Activated T-helper 17 cell treated with anti-CD3 and anti-CD28 coated beads, Interleukin-2, amount 50 U/mL, for 72 hours (primary cell): ENCODE measurements at places on chromosomes 3 and 15. TPM values are rescaled to one million over a fixed set of nuclear protein-coding genes. Genes with fewer than 3 reads are reported as not detected.
A peak's percentile ranks its signal among the peaks of the same experiment; 100 is the strongest.

DNA sequence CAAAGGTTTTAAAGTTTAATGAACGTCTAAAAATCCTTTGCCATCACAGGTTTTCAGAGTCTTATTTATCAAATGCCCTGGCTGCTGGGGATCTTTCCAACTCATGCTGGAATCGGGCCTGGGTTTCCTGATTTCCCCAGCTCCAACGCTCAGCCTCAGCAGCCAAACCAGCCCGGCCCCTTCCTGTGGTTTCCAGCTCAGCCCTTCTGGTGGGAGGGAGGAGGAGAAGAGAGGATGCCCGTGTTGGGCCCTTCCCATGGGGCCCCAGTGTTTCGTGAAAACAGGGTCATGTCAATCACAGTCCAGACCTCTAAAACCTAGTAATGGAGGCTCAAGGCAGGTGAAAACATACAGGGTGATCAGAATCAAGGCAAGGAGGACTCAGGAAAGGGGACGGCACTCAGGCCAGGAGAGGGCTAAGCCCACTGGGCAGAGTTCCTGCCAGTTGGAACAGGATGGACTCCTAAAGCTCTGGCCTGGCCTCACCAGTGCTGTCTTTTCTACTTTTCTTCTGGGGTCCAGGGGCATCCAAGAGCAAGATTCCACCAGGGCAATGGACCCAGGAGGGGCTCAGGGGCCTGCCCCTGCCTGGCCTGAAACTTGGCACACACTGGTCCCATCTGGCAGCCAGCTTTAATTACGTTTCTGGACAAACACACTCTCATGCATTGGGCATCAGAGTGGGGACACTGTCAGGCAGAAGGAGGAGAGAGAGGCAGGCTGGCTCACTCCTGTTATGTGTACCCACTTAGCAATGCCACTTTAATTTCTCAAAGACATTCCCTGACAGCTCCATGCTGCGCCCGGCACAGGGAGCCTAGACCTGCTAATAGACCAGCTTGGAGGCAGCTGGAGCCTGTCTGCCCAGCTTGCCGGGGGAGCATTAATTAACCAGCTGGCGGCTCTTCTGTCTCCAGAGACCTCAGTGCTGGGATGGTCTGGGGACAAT, 194.6 kb downstream of the FAM43A start:
- H3K27me3 ChIP-seq: peaks cover 19% of the 10 kb centered on the region
- ATAC-seq: peak; percentile 37
- no peak overlapping the region for H3K27ac ChIP-seq
- no peak overlapping the region for H3K4me3 ChIP-seq
- H3K4me1 ChIP-seq: peaks cover 4% of the 10 kb centered on the region
- H3K36me3 ChIP-seq: no peaks in the 10 kb centered on the region

DNA sequence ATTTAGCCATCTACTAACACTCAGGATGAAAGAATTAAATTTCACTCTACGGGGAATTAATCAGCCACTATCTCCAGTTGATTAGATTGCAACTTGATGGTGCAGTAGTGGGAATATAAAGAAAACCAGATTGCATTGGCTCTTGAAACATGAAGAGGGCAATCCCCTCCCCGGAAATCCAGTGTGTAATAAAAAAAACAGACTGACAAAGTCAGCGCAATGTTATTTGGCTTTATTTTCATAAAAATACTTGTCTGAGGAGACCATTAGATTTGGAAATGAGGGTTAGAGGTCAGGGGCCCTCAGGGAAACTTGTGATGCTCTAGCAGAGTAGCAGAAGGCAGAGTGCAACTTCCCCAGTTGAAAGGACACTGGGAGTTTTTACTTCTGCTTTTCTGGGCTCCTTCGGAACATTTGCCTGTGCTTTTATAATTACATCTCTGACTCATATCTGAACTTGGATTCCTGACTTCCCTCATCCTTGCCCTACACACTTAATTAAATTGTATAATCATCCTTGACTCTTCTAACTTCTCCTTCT, 326.8 kb downstream of the TUSC7 start:
- no peak overlapping the region for H3K4me3 ChIP-seq
- H3K36me3 ChIP-seq: no peaks in the 10 kb centered on the region
- no peak overlapping the region for H3K27ac ChIP-seq
- ATAC-seq: no peak
- no peaks in the 10 kb centered on the region for H3K4me1 ChIP-seq
- H3K27me3 ChIP-seq: no peaks in the 10 kb centered on the region

The ADGRG7 gene
- not detected for total RNA-seq

- peaks cover 2% of the 10 kb centered on the region for H3K4me1 ChIP-seq
- ATAC-seq: no peak
- peaks cover 100% of the 10 kb centered on the region for H3K36me3 ChIP-seq
- H3K4me3 ChIP-seq: no peak overlapping the region
- no peak overlapping the region for H3K27ac ChIP-seq
Measured at GRCh38 chr15:79878078-79878705, 18.6 kb downstream of the MTHFS start.

DNA sequence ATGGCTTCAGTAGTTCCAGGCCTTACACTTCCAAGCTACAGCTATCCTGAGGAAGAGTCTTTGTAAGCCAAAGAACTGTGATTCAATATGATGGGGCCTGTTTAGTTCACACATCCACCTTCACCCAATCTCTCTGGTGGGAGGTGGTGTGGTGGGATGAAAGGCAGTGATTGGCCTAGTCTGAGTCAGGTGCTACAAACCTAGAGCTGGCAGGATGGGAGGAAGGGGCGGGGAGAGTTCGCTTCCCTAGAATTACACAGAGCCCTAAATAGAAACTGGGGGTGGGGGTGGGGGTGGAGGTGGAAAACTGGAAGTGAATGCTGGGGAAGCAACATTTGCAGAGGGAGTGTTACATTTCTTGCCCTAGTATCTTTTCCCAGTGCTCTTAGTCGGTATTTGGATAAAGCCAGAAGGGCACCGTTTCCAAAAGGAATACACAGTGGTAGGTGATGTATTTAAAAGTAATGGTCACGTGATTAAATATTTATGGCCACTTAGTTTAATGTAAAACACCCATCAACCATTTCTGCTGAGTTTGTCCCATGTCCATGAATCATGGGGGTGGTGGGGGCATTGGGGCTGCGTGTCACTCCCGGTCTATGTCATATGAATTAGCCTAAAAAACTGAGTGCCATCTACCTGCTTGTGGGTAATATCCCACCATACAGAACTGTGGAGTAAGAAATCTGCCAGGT, 247.6 kb upstream of the PROK2 start:
- no peaks in the 10 kb centered on the region for H3K36me3 ChIP-seq
- no peak for ATAC-seq
- no peak overlapping the region for H3K27ac ChIP-seq
- no peak overlapping the region for H3K4me3 ChIP-seq
- H3K27me3 ChIP-seq: peaks cover 16% of the 10 kb centered on the region

The TP53BP1 gene
- total RNA-seq: 30.9 TPM

The ISL2 gene
- total RNA-seq: not detected

- no peaks in the 10 kb centered on the region for H3K27me3 ChIP-seq
- H3K4me3 ChIP-seq: no peak overlapping the region
- peaks cover 90% of the 10 kb centered on the region for H3K36me3 ChIP-seq
- no peaks in the 10 kb centered on the region for H3K4me1 ChIP-seq
- H3K27ac ChIP-seq: no peak overlapping the region
- ATAC-seq: no peak
Measured at GRCh38 chr3:69004138-69004537, 9.3 kb downstream of the EOGT start.

DNA sequence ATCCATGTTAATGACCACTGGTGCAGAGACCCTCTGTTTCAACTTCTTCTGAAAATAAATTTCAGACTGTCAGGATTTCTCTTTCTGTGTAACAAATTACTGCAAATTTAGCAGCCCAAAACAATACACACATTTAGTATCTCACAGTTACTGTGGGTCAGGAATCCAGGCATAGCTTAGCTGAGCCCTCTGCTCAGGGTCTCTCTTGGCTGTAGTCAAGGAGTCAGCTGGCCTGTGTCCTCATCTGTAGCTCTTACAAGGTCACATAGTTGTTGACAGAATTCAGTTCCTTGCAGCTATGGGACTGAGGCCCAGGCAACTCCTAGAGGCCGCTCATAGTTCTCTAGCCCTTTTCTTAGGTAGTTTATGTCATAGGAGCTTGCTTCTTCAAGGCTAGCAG, 51.9 kb downstream of the NKIRAS1 start:
- H3K36me3 ChIP-seq: peaks cover 27% of the 10 kb centered on the region
- no peak for ATAC-seq
- no peak overlapping the region for H3K27ac ChIP-seq
- H3K27me3 ChIP-seq: no peaks in the 10 kb centered on the region
- H3K4me1 ChIP-seq: peaks cover 27% of the 10 kb centered on the region

The HTR3E gene
- not detected for total RNA-seq

GRCh38 chr3:176855901-176856486, 341.3 kb downstream of the TBL1XR1 start:
- no peak overlapping the region for H3K4me3 ChIP-seq
- peaks cover 6% of the 10 kb centered on the region for H3K27me3 ChIP-seq
- no peak for ATAC-seq
- no peaks in the 10 kb centered on the region for H3K36me3 ChIP-seq
- H3K27ac ChIP-seq: no peak overlapping the region
- no peaks in the 10 kb centered on the region for H3K4me1 ChIP-seq

The GPR160 gene
- 11.3 TPM for total RNA-seq

DNA sequence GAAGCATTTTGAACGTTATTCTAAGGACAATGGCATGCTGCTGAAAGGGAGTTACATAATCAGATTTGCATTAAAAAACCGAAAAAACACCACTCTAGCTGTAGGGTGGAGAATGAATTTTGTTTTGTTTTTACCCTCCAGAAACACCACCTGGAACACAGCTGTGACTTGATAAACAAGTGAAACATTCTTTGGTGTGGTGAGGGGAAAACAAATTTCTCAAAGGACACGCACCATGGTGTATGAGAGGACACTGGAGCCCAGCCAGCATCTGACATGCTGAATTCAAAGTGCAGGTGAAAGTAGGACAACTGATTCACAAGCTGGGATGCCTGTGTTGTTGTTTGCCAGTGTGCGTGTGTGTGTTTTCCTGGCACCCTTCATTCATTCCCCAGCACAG, 554.5 kb upstream of the TBL1XR1 start:
- no peak overlapping the region for H3K27ac ChIP-seq
- H3K27me3 ChIP-seq: no peaks in the 10 kb centered on the region
- H3K4me3 ChIP-seq: no peak overlapping the region
- H3K4me1 ChIP-seq: no peaks in the 10 kb centered on the region
- H3K36me3 ChIP-seq: no peaks in the 10 kb centered on the region
- no peak for ATAC-seq

DNA sequence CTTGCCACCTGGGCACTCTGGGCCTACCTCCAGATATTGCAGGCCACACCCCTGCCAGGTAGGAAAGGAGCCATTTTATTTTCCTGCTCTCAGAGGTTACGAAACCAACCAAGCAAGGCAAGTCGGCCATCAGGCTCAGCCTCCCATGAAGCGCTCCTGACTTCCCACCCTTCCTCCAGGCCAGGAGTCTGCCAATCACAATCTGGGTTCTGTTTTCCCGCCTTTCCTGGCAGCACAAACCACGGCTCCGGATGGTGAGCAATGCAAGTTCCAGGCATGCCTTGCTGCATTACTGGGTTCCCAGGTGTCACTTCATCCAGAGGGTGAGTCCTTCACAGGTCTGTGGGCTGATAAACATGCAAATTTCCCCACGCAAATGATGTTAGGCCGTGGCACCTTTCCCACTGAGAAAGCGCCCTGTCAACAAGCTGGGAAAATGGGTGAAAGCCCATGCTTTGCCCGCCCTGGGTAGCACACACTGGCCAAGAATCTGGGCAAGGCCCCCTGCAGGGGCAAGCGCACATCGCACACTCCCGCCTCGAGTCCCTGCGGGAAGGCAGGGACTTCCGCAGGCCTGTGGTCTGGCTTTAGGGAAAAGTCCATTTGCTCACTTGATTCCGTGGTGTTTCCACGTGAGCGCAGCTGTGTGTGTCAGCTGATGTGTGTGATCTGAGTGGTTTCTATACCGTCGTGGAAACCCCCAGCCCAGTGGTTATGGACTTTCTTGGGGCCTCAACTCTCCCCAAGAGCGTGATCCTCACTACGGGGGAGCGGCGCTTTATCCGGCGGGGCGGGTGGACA, 61.6 kb upstream of the RYK start:
- peak; percentile 49 for ATAC-seq
- peaks cover 4% of the 10 kb centered on the region for H3K4me1 ChIP-seq
- H3K27me3 ChIP-seq: peaks cover 24% of the 10 kb centered on the region
- no peak overlapping the region for H3K27ac ChIP-seq
- H3K4me3 ChIP-seq: no peak overlapping the region
- no peaks in the 10 kb centered on the region for H3K36me3 ChIP-seq

DNA sequence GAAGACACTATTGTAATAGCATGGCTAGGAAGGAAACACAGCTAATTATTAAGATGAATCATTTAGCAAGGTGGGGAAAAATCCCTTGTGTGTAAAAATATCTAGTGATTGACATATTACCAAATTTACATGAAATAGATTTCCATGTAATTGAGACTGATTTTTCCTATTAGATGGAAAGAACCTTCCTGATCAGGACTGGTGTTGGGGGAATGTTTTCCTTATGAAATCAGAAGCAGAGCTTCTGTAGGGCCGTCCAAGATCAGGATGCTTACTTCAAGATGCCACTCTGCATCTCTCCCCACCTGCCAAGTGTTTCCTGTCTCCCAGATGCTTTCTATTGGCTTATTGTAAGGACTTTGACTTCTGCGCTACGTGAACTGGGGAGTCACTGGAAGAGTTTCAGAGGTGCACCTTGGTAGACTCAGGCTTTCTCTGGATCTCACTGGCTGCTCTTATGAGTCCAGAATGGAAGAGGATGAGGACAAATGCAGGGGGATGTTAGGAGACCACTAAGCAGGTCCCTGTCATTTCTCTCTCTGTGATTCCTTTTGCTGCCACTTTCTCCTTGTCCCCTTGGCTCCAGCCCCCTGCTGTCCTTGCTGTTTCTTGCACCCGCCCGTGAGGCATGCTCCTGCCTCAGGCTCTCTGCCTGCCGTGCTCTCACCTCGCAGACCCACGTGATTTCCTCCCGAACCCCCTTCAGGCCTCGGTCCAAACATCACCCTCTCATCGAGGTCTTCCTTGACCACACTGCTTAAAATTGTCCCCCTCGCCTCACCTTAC, 30.1 kb downstream of the BTD start:
- ATAC-seq: no peak
- peak overlapping the region; percentile 61 for H3K27ac ChIP-seq
- H3K36me3 ChIP-seq: no peaks in the 10 kb centered on the region

The SKOR1 gene
- total RNA-seq: 0.08 TPM

The PLA2G4F gene
- not detected for total RNA-seq

DNA sequence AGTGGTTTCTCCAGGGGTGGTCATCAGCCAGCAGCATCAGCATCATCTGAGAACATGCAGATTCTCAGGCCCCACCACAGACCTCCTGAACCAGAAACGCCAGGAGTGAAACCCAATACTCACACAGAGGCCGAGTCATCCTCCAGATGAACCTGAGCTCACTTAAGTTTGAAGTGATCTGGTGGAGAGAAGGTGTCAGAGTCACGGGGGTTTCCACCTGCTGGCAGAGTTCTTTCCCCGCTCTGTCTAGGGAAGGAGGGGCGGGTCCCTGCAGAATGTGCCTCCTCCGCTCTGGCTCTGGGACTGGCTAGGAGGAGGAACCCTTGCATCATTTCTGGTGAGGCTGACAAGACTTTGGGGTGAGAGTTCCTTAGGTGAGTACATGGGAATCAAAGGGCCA, 13.3 kb upstream of the KIF23 start:
- H3K4me1 ChIP-seq: no peaks in the 10 kb centered on the region
- H3K4me3 ChIP-seq: no peak overlapping the region
- H3K27ac ChIP-seq: peak overlapping the region; percentile 75
- H3K36me3 ChIP-seq: no peaks in the 10 kb centered on the region
